ENCODE measurements at places on chromosomes 13 and 19.

DNA sequence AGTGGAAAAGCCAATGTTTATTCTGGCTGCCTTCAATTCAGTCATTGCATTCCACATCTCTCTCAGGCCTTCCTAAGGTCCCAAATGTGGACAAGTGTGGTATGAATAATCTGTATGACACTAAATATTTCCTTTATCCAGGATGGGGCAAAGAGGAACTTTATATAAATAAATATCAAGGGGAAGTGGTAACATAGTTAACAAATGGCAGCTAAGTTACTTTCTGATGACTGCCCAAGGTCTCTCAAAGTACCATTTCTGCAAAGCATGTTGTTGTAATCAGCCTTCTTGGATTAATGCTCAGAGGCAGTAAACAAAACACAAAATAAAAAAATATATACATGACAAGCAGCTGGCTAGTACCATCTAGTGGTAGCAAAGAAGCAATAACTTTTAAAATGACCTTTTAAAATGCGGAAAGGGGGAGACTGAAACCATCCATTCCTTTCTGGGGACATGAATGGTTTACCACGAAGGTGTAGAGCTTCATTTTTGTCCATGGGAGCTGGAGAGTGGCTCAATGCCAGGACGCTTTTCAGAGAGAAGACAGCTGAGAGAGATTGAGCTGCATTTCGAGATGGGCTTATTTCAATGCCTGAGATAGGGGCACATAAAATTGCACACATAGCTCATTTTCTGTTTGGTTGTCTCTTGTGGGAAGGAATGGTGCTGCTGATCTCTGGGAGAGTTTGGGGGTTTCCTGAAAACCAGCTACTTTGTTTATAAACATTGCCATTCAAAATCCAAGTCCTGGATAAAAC, 259.2 kb downstream of the RFC3 start:
- no peak for DNase-seq

GRCh38 chr13:31485183-31485582, 254.1 kb upstream of the RXFP2 start:
- no peak for DNase-seq

DNA sequence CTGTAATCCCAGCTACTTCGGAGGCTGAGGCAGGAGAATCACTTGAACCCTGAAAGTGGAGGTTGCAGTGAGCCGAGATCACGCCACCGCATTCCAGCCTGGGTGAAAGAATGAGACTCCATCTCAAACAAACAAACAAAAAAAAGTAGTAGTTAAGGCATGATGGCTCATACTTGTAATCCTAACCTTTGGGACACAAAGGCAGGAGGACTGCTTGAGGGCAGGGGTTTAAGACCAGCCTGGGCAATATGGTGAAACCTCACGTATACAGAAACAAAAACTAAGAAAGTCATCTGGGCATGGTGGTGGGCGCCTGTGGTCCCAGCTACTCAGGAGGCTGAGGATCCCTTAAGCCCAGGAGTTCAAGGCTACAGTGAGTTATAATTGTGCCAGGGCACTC, 1.8 kb downstream of the DNMT1 start:
- DNase-seq: no peak

GRCh38 chr19:42313840-42314755, 989 bp downstream of the TMEM145 start:
- no peak for DNase-seq

DNA sequence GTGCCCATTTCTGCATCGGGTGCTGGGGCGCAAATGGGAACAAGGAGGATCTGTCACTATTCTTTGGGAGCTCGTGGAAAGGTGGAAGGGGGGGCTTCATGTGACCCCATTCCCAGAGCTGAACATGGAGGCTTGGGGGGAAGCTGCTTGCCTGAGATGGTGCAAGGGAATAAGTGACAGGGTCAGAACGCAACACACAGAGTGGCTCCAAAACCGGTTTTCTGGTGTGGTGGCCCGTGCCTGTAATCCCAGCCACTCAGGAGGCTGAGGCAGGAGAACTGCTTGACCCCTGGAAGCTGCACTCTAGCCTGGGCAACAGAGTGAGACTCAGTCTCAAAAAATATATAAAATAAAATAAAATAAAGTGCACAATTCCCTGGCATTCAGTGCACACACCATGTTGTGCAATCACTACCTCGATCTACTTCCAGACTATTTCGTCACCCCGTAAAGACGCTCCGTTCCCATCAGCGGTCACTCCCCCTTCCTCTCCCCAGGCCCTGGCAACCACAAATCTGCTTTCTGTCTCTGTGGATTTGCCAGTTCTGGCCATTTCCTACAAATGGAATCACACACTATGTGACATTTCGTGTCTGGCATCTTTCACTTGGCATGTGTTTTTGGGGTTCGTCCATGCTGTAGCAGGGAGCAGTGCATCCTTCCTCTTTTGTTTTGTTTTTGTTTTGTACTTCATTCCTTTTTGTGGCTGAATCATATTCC, 18.2 kb upstream of the COMP start:
- DNase-seq: peak; percentile 81

DNA sequence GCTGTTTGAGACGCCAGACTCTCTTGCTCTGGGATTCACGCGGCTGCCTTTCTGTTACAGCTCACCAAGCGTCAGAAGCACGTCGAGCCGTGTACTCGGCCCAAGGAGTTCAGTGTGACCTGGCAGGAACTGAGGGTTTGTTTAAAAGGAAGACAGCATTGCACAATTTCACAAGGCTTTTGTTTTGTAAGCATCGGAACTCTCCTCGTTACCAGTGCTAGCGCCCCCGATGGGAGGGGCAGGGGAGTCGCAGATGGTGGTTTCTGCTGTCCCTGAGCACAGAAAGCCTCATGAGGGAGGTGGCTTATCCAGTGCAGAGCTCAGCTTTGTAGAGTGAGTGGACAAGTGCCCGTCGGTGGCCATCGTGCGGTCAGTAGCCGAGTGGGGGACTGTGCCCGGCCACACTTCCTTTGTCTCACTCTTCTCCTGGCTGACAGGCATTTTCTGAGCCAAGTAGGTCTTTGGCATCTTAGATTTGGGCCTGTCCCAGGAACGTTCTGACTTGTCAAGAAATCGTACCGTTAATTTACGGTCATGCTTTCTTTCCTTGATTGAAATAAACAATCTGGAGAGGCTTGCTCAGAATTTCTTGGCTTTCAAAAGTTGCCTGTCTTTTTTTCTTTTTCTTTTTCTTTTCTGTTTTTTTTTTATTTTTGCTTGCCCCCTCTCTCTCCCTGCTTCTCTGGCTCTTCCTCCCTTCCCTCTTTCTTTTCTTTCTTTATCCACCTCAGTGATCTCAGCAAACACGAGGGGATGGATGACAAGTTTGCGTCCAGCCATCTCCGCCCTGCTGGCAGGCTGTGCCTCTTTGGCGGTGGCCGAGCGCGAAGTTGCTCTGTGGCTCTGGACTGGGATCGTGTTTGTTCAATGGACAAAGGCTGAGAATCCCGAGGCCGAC, 7.7 kb downstream of the KDM4B start:
- peak; percentile 74 for DNase-seq

DNA sequence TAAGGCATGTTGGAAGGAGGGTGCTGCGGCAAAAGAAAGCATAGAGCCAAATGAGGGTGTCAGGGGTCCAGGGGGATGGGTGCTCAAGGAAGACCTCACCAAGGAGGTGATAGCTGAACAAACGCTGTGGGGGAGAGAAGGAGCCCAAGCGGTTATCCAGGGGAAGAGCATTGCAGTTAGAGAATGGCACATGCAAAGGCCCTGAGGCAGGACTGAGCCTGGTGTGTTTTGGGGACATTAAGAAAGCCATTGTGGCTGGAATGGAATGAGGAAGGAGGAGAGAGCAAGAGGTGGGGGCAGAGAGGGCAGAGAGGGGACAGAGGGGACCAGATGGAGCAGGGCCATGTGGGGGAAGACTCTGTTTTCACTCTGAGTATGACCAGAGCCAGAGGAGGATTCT, 6.1 kb upstream of the MYH14 start:
- no peak for DNase-seq

GRCh38 chr13:38369058-38369457, 19.4 kb downstream of the UFM1 start:
- no peak for DNase-seq

- DNase-seq: no peak
Observed at GRCh38 chr13:25871389-25872125, 180.3 kb downstream of the SHISA2 start.

DNA sequence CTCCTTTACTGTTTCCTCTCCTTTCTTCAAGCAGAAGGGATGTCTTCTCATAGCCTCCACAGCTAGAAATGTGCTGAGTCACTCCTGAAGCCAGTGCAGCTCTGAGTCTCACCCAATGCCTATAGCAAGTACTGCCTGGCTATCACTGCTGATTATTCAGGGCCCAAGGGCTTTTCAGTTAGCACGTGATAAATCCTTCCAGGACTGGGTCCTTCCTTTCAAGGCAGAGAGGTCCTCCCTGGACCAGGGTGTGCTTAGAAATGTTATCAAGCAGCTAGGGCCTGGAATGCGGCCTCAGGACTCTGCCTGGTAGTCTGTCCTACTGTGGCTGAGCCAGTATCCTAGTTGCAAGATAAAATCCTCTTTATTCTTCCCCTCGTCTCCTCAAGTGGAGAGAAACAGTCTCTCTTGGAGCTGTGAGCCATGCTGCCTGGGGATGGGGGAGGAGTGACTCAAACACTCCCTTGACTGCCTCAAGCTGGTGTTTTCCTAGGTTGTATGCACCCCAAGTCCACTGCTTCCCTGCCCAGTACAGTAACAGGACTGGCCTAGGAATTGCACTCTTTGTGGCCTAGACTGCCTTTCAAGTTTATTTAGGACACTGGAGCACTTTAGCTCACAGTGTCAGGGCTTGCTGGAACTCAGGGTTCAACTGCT, 198.7 kb upstream of the SERP2 start:
- DNase-seq: no peak

GRCh38 chr13:109026266-109026665, 396.9 kb downstream of the MYO16 start:
- no peak for DNase-seq

- no peak for DNase-seq
Observed at GRCh38 chr13:88005188-88005587, 334.0 kb downstream of the SLITRK5 start.

DNA sequence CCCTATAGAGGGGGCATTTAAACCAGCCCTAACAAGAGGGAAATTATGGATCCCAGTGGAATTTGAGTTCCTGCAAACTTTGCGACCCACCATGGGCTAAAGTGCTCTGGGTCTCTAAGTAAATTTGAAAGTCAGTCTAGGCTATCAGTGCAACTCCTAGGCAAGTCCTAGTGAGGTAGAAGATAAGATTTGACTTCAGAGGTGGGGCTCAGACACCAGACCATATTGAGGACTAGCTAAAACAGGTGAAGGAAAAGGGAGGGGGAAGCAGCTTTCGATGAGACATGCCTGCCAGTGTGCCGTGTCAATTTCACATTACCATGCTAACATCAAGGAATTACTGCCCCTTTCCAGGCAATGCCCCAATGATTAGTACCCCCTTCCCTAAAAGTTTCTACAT, 38.4 kb downstream of the CD320 start:
- DNase-seq: no peak

DNA sequence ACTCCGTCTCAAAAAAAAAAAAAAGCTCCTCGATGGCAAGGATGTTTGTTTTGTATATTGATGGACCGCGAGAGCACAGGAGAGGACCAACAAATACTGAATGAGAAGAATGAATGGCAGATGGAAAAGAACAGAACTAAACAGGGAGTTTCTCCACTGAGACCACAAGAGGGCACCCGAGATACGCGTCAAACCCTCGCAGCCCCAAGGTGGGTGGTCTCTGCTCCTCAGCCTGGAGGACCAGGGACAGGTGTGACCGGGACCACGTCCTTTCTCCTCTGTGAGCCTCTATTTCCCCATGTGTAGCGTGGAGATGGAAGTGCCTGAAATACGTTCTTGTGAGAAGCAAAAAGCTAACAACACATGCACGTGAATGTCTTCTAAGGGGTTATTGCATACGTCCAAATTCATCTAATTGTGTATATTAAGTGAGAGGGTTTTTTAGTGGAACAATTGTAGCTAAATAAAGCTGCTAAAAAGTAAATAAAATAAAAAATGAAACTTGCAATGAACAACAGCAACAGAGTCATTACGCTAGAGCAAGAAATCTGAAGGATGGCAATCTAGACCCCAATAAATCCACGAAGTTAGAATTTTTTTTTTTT, 8.3 kb upstream of the CDC42EP5 start:
- DNase-seq: no peak

GRCh38 chr13:35787937-35788336, 311.4 kb upstream of the MAB21L1 start:
- no peak for DNase-seq

- no peak for DNase-seq
Observed at GRCh38 chr13:94170145-94170571, 309.3 kb downstream of the DCT start.

DNA sequence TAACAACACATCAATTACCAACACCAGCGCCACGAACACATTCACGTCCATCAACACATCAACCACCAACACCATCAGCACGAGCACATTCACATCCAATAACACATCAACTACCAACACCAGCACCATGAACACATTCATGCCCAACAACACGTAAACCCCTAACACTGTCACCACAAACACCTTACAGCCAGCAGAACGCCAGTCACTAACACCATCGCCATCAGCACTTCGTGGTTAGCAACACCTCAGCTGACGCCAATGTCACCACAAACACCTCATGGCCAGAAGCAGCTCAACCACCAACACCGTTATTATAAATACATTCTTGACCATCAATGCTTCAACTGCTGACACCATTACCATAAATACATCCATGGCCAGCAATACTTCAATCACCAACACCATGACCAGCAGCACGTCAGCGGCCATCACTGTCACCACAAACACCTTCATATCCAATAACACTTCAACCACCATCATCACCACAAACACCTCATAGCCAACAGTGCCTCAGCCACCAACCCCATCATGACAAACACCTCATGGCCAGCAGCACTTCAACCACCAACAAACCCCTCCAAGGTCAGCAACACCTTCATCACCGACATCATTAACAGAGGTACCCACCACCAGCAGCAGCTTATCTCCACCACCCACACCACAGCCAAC, 9.4 kb downstream of the FCER2 start:
- DNase-seq: no peak

- DNase-seq: no peak
Observed at GRCh38 chr13:42383025-42383424, 111.1 kb downstream of the AKAP11 start.

DNA sequence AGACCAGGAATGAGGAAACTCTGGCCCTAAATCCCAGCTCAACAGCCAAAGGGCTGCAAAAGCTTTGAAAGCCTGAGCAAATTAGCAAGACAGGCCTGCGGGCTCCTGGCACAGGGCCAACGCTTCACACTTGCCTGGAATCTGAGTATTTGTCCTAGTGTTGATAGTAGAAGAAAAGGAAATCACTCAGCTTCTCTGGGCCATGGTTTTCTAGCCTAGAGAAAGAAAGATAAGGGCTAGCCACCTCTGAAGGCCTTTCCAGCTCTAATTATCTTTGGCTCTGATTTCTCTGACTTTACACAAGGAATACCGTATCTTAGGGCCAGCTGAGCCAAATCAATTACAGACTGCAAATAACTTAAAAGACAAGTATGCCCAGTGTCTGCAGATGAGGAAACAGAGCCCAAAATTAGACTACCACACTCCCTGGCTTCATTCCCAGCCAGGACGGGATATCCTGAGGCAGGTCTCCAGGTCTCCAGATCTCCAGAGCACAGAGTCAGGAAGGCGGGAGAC, 69.6 kb downstream of the STK24 start:
- DNase-seq: peak; percentile 60
